ENCODE measurements at places on chromosomes 4 and X.

DNA sequence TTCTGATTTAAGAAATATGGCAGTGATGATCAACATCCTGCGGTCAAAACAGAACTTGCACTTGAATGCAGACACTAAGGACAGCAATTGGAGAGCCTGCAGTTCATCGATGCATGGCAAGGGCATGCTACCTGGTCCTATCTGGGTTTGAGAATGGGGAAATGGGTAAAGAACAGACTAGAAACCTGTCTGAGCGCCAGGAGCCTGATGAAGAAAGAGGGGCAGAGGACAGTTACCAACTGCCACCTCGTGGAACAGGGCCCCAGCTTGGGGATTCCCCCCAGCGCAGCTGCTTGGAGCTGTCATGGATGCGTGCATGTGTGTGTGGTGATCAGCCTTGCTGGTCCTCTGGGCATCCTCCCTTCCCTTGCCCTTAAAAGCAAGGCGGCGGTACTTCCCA, 30.2 kb upstream of the NKRF start:
- no peak for DNase-seq

- DNase-seq = no peak
Measured at GRCh38 chrX:106450405-106450804, 161.4 kb upstream of the RADX start.

DNA sequence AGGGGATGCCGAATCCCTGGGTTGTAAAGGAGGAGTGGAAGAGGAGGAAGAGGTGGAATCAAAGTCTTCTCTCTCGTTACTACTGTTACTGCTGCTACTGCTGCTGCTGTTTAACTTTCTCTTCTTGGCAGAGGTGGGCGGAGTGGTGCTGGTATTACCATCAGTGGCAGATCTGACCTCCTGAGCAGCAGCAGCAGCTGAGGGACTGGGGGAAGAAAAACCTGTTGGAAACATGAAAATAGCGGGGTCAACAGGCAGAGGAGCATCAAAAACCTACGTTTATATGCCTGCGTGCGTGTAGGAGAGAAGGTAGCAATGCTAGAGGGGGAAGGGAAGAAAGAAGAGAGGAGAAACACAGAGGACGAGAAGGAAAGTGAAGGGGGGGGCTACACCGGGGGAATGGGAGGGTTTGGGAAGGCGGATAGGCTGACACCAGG, 339 bp downstream of the CUL4B start:
- peak; percentile 59 for DNase-seq

DNA sequence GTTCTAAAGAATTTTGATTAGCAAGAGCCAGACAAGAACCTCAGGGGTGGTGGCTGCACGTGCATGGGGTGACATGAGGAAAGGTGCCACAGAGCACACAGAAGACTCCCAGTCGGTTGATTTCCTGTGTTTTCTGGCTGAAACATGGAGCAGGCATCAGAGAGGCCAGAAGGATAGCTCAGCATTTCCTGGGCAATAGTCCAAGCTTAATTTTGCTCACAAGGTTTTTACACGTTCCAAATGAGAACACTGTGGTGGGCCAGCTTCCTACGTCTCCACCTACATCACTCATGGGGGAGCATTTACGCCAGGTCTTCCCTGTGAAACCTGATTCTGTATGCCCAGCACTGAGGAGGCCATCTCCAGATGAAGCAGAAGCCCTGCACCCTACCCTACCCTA, 212.5 kb upstream of the CLNK start:
- no peak for DNase-seq

DNA sequence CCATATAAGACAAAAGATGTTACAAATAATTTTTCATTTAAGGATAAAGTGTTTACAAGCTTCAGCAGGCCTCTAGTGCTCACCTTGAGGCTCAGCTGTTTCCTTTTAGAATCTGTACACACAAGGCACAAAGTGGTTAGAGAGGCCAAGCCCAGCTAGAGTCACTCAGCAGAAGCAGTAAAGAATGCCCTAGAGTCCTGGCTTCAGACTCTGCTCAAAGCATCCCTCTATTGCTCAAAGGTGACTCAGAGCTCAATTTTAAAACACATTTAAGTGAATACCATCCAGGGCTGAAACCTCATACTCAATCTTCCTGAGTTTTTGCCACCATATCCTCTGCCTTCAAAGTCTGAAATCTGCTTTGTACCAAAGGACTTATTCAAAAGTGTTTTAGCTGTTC, 22.6 kb upstream of the PHF8 start:
- no peak for DNase-seq

DNA sequence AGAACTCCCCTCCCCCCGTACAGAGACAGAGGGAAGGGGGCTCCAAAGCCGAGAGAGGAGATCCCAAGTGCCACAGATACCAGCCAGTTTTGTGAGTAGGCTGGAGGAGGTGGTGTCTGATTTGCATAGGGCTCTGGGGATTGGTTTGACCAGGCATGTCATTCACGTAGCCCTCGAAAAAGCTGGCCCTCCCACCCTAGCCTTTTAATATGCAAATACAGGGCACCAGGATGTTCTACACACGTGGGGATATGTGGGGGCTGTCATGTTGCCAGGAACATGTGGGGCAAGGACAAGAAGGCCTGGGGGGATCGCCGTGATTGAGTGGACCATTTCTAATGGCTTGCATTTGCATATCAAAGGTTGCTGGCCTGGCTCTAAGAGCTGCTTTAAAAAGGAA, 272.9 kb downstream of the PPP1R2C start:
- no peak for DNase-seq

DNA sequence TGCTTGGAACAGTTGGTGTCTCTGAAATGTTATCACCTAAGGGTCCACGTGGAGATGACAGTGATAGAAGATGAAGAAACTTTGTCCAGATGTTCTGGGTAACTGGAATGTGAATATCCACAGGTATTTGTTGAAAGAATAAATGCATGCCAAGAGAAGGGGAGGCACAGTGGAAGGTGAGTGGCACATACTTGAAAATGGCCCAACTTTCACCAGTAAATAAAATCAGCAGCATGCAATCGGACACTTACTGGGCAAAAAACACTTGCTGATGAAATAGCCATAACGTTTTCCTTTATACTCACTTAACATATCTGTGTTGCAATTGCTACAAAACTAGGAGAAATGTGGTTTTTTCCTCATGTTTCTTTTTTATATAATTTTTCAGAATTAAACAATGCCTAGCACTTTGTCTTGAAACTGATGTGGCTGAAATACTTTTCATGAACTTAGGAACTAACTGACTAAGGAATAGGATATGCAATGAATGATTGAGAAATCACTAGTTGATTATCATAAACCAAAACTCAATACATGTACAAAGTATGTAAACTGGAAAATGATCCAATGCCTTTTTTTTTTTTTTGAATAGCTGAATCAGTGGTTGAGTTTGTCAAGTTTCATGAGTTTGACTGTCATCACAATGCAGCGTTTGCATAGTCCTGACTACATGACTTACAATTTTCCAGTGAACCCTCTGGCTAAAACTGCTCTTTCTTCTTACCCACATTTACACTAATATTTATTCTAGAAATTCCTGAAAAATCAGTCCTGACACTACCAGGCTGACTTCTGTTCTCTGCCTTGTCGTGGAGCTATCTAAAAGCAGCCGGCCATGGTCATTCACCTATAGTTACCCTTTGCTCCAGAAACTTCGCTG, 127.4 kb downstream of the CPE start:
- DNase-seq = no peak

GRCh38 chr4:55808186-55808585, 11.4 kb upstream of the EXOC1L start:
- DNase-seq = peak; percentile 16

DNA sequence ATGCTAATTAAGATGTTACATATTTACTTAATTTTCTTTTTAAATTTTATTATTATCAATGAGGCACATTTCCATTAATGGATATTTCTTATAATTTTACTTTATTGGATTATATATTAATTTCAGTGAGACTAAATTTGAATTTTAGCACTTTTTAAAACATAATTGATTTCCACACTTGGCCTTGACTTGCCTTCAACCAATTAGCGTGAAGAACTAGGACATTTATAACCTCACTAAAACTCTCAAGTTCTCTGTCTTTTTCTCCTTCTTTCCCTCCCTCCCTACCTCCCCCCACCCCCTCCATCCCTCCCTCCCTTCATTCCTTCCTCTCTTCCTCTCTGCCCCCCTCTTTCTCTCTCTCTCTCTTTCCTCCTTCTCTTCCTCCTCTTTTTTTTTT, 1618.1 kb downstream of the C4orf33 start:
- DNase-seq = no peak

DNA sequence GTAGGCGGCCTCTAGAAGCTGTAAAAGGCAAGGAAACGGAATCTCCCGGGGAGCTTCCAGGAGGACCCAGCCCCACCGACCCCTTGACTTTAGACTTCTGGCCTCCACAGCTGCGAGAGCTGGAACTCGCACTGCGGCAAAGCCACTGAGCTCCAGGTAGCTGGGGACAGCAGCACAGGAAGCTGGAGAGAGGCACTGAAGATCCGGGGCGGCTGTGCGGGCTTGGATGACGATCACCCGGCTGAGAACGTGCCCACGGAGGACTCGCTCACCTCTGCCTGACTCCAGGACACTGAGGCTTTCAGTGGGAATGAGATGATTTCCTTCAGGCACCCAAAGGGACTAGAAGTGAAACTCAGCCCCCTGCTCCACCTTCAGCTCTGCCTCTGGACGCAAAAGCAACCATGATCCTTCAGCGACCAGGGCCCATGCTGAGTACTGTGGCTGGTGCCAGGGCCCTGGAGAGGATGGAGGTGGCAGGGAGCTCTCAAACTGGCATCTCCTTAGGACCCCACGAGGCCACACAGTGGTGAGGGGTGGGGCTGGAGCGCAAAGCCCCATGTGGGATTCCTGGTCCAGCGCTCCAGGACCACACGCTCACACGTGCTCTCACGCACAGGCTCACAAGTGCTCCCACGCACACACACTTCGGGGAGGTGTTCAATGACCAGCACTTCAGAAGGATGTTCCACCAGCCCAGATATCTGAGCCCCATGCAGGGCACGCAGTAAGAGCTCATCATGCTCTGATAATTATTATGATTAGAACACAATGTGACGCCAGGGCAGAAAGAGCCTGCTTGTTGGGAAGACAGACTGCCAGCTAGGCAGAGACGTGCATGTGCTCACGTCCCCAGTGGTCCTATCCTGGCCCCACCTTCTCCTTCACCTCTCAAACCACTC, 47.2 kb downstream of the ADRA2C start:
- DNase-seq = no peak

DNA sequence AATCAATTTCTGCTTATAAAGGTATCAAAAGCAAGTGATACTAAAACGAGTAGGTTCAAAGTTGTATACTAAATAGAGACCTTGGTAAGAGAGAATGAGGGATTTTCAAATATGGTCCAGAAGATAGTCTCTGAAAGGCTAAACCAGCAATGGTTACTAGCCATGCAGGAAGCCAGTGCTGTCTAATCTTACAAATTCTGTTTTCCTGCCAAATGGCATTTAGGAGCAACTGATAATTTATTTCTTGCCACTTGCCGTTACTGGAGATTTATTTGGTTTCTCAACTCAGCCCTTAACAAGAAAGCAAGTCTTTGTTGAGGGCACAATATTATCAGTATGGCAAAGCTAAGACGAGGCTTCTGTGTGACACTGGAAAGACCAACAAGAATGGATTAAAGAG, 47.2 kb downstream of the MAP7D3 start:
- DNase-seq = no peak

DNA sequence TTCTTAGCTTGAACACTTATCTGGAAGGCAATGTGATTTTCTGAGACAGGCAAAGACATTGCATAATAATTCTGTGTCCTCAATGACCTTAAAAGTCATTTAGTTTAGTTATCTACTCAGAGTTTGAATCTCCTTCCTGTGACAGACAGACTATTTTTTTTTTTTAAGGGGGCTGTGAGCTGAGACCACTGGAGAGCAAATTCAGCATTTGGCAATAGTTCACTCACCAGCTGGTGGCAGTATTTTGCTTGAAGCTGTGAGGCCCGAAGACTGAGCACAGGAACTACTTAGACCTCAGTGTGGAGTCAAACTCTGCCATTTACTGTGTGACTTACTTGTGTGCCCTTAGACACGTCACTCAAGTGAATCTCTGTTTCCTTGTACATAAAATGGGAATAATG, 22.9 kb upstream of the CPE start:
- no peak for DNase-seq

All from SW480 (cell line).